ENCODE measurements at places on chromosomes 3 and 15.

DNA sequence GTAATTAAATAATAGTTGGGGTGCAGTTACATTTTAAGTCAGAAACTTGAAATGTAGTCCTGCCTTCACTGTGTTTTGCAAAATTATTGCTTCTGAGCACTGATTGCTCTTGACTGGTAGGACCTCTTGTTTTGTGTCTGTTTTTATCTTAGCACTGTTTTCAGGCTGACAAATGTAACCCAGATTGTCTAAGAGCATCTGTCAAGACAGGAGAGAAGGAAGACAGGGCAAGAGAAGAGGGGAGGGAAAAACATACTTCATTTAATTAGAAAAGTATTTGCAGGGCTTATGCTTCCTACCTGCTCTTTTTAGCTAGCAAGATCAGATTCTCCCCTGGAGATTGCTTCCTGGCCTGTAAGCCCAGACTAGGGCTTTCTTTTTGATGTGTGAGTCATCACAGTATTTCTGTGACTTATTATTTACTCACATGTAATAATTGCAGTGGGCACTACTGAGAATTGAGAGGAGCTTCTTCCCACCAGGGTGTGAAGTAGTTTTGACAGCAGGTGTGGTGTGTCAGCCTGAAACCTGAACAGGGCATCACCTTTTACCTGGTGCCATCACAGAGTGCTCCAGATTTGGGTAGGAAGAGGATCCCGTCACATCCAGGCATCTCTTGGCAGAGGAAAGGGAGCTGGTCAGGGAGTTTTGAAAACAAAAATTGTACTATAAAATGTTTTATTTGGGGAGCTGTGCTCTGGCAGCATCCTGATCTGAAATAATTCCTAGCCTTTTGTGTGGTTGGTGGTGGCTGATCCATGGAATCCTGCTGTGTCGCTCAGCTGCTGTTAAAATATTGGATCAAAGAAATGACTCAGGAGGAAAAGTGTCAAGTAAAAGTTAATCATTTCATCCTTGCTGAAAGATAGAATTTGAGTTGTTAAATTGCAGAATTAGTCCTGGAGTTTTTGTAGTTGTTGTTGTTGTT, 98.2 kb downstream of the TMEM108 start:
- DNase-seq = no peak

DNA sequence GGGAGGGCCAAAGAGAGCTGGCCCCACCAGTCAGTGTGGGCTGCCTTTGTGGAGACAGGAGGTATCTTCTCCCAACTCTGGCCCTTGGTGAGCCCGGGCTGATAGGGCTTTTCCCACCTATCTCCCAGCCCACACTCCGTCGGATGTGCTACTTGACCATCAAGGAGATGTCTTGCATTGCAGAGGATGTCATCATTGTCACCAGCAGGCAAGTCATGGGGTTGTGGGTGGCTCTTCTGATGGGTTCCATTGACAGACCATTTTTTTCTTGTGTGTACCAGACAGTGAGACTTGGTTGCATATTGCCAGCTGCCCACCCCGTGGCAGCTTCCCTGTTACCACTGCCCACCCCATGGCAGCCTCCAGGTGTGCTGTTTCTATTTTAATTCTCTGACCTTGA, 3.3 kb downstream of the COPG1 start:
- DNase-seq = no peak

DNA sequence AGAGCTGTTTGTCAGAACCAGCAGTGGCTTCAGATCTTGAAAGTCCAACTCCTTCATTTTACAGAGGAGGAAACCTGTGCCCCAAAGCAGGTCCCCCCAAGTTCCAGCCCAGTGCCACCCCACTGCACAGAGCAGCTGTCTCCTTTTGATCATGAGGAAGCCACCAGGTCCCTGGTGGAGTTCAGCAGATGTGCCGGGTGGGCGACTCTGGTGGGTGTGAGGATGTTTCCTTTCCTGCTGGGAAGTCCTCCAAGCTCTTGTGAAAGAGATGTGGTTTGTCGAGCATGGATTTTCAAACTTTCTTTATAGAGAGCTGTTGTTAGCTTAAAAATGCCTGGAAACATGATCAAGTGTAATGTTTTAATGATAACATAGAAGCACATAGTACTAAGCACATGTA, 52.0 kb downstream of the SMAD3 start:
- DNase-seq = no peak

DNA sequence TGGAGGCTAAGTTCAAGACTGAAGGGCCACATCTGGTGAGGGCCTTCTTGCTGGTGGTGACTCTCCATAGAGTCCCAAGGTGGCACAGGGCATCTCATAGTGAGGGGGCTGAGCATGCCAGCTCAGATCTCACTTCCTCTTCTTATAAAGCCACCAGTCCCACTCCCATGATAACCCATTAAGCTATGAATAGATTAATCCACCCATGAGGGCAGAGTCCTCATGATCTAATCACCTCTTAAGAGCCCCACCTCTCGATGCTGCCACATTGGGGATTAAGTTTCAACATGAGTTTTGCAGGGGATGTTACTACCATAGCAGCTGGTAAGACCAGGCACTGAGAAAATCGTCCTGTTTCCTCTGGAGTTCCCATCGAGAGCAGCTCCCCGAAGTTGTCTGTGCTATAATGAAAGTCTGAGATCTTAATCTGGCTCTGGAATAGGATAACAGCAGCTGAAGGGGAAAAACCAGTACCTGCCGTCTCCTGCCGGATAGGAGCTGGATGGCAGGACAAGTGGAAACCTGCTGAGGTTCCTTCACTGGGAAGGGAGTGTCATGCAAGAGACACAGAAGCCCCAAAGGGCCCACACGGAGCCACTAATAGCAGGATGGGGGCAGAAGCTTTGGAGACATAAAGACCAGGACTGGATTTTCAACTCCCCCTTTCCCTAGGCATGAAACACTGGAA, 79.5 kb upstream of the EPHB3 start:
- DNase-seq = no peak

GRCh38 chr3:126550488-126551051, 8.2 kb downstream of the C3orf22 start:
- no peak for DNase-seq

GRCh38 chr3:50392101-50392715, 32.9 kb upstream of the TMEM115 start:
- DNase-seq = peak; percentile 70

DNA sequence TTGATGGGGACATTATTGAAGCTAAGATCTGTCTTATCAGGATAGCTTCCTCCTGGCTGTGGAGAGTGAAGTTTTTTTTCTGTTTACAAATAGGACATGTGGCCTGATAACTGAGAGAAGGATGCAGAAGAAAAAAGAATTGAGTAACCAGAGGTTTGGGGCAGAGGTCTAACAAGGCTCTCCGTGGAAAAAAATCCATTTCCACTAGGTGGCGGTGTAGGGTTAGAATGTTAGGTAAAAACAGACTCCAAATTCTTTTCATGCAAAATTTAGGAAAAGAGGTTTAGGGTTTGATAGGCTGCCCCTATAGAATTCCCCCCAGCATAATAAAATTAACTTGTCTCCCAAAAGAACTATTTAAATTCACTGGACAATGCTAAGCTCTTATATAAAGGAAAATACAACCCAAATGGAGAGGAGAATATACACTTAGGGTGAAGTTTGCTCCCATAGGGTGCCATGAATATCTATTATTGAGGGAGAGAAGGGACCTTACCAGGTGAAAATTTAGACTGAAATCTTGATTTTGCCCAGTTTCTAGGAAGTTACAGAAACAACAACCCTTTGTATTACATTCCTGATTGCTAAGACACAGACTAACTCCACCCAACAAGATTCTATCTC, 1560.4 kb downstream of the OTOL1 start:
- DNase-seq = peak; percentile 39

GRCh38 chr15:51260202-51260601, 78.2 kb downstream of the CYP19A1 start:
- no peak for DNase-seq

GRCh38 chr3:140332131-140332530, 345.7 kb upstream of the TRIM42 start:
- no peak for DNase-seq

- DNase-seq = no peak
Measured at GRCh38 chr3:142945023-142945422, 18.5 kb downstream of the PAQR9 start.

- peak; percentile 52 for DNase-seq
Measured at GRCh38 chr3:138694287-138695007, 85.9 kb downstream of the FAIM start.

DNA sequence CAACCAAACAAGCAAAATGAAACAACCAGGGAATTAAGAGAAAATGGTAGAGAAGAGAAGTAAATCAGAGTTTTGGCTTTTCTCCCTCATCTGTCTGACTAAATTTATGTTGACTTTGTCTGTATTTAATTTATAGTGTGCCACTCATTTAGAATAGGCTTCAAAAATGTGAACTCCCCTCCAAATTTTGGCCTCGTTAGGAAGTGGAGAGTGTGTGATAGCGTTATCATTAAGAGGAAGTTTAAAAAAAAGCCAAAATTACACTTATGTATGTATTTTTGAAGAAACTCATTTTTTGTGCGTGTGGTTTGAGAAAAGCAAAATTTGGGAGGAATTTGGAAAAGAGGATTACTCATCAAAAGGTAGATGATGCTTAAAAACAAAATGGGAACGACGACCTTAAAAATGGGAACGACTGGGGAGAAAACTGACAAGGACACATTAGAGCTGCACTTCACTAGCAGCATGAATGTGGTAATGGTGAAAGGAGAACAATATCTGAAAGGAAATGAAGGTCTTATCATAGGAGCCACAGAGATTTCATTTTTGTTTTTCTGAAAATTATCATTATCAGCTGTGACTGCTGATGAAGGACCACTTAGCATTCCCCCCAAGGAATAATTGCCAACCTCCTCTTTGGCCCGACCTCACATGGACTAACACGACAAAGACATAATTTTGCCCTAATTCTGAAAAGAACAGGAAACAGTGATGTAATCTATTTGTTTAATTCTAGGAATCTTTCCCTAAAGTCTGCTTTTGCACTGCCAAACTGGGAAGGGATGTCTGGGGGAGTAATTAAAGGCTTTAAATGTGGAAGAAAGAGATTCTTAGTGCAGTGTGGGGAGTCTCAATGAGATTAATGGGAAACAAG, 163.2 kb upstream of the P2RY1 start:
- DNase-seq = no peak

- no peak for DNase-seq
Measured at GRCh38 chr3:143731320-143731719, 116.9 kb downstream of the SLC9A9 start.

- DNase-seq = no peak
Measured at GRCh38 chr3:78900426-78900825, 867.4 kb downstream of the ROBO1 start.

DNA sequence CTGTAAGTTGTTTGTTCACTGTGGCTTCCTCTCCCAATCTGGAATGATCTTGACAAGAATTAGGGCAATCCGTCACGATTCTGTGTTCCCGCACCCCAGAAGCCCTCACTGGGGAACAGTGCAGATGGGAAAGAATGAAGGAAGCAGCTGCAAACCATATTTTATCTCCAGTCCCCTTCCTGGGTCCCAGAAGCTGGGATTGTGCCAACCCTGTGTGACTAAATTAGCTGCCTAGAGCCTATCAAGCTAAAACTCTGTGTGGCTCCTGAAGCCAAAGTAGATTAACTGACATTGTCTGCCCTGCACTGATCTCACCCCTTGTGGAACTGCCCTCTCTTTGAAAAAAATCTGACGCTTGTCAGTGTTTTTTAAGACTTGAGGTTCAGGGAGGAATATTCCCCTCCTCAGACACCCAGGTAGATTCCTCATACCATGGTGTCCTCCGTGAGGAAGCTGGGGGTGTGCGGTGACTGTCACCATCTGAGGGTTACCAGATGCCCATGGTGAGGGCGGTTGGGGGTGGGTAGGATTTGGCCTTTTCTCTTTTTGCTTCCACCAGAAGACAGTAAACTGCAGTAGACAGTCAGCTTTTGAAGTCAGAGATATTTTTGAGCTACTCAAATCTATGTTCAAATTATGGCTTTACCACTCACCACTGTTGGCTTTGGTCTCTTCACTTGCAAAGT, 358.3 kb upstream of the TPM1 start:
- no peak for DNase-seq

GRCh38 chr3:139476348-139476747, at the start of gene RBP2:
TSS of gene RBP2 (minus strand) at chr3:139476516. CDS start at chr3:139476459, 57 bp downstream.
- no peak for DNase-seq

GRCh38 chr15:78842519-78842918, 30.2 kb upstream of the MORF4L1 start:
- DNase-seq = no peak

- DNase-seq = no peak
Measured at GRCh38 chr15:63899193-63899592, 65.4 kb upstream of the HERC1 start.

DNA sequence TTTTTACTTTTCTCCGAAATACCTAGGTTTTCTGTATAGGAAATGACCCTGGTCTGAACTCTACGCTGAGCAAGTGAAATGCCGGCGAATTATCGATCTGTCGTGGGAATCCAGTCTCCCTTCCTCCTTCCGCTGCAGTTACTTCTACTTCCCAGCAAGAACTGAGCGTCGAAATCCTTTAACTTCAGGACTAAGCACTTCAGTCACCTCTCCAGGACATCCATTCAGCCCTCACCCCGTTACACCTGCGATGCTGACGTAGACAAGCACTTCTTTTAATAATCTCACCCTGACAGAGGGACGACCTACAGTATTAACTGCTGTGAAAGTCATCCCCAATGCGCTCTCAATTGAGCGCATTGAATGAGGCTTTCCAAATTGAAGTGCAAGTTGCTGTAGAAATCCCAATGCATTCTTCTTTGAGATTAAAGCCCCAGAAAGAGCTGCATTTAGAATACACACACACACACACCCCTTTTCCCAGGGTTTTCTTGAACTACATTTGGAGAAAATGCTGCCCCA, 1.3 kb downstream of the TOP2B start:
- no peak for DNase-seq

DNA sequence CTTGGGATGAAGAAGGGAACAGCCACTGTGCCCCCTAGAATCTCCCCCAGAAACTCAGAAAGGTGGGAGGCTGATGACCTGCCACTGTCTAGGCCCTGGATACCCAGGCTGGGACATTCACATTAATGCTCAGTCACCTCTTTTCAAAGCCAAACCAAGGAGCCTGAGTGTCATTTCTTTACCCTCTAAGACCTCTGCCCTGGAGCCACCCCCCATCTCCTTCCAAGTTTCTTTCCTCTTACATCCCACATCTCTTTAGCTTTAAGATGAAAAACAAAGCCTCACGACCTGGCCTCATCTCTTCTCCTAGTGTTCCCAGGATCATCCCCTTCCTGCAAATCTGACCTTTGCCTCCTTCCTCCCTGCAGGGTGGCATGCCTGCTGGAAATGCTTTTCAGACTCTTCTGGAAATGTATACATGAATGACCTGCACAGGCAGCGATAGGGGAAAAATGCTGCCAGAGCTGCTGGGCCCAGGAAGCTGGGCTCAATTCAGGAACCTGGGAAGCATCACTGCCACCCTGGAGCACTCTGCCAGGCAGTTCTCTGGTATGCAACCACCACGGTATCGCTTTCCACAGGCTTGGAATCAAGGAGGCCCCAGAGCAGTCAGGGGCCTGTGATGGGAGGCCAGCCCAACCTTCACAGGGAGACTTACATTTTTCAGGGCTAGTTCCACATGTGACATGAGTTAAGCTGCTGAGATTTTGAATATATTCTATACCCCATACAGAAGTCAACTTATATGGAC, 67.6 kb downstream of the DAPK2 start:
- DNase-seq = no peak
